ENCODE measurements at places on chromosomes 2 and 18.
A peak's percentile ranks its signal among the peaks of the same experiment; 100 is the strongest.

DNA sequence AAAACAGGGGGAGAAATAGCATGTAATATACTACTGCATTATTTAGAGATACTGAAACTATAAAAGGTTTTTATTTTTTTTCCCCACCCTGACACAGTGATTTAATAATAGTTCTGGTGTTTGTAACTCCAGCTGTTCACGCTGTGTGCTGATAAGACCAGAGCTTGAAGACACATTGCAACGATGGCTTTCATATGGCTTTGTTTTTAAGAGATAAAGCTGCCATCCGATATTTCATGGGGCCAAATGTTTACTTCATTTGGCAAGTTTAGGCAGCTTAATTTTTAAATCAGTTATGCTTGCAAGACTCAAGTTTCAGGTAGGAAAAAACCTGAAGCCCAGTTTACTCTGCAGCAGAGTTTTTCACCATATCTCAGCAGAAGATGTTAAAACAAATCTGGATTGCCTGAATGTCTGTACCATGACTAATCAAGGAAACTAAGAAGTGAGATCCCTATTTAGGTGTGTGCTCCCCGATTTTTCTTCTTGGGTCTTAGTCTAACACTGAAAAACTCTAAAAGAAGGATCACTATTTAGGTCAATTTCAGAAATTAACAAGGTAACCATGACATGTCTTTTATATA, 508.6 kb downstream of the PARD3B start:
- DNase-seq: no peak

GRCh38 chr18:42861271-42861670, 254.2 kb downstream of the RIT2 start:
- DNase-seq: no peak

DNA sequence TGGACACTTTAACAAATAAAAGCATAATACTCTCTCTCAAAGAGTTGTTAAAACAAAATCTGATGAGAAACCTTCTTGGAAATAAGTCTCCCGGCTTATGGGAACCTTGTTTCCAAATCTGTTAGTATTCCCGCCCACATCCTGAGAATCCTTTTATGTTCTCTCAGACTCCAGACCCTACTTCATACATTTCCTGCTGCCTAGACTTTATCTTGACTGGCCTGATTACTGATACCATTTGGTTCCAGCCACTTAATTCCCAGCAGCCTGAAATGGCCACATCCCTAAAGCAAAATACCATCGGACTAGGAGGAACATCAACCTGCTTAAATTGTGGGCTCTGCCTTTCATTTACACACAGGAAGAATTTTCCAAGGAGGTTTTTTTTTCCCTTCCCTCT, 79.1 kb upstream of the CYP1B1 start:
- DNase-seq: no peak

DNA sequence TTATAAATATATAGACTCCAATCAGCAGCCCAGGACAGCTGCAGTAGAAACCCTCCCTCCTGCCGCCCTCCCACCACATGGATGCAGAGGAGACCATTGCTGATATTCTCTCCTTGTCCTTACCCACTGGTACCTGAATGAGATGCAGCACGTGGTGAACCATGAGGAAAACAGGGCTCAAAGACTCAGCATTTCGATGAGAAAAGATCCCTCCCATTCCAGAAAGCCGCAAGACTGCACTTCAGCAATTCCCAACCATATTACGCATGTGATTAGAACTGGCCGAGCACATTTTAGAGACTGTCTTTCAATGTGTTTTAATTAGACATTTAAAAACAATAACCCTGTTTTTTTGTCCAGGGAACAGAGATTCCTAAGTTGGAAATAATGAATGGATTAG, 125.5 kb downstream of the NRP2 start:
- no peak for DNase-seq

DNA sequence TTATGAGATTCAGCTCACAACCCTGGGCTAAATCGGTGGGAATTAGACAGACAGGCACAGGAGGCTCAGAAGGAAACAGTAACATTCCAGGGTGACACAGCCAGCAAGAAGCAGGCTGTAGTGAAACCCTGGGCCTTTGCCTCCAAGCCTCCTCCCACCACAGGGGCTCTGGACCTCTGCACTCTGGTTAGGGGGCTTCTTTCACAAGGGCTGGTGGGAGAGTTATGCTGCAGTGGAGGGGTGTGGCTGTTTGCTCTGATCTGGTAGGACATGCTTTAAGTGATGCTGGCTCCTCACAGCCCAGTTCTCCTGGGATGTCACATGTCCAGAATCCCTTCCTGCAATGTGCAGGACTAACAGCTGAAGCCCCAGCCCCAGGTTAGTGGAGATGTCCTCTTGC, 109.9 kb downstream of the TGFA start:
- DNase-seq: no peak

DNA sequence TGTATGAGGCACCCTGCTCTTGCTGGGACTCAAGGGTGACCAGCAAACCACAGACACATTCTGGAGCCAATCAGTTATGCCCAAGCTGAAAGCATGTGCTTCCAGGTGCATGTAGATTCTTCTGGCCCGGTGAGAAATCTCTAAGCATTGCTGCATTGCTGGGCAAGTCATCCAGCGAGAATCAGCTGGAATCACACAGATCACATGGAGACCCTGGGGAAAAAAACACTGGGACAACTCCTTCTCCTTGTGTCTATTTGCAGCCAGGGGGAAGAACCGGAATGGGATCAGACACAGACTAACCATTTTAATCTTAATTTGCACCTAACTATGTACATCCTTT, 119.7 kb upstream of the KLF7 start:
- peak; percentile 47 for DNase-seq

DNA sequence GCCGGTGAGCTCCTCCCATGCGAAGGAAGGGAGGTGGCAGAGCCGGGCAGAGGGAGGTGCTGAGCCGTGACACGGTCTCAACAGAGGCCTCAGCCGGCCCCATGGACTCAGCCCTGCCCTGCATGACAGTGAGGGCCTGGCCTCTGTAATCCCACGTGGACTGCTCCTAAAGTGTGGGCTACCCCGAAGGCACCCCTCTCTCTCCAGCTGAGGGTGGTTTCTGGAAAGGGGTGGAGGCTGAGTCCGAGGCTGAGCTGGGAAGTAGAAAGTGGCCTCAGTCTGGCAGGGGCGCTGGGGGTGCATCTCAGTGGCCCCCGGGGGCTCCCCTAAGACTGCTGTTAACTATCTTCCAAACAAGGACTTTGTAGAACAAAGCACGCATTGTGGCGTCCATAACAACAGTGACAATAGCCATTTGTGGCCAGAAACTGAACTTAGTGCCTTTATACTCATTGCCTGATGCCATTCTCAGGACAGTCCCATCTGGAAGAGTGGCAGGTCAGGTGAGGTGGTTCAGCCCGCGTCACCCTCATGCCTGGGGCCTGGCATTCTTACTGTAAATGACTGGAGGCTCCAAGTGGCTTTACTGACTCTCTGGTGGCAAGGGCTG, 192.4 kb downstream of the TWIST2 start:
- DNase-seq: no peak

- DNase-seq: peak; percentile 47
Observed at GRCh38 chr2:20642055-20642971, 8.6 kb downstream of the HS1BP3 start.

- DNase-seq: no peak
Observed at GRCh38 chr18:35780937-35781336, 191.5 kb upstream of the RMP24 start.

DNA sequence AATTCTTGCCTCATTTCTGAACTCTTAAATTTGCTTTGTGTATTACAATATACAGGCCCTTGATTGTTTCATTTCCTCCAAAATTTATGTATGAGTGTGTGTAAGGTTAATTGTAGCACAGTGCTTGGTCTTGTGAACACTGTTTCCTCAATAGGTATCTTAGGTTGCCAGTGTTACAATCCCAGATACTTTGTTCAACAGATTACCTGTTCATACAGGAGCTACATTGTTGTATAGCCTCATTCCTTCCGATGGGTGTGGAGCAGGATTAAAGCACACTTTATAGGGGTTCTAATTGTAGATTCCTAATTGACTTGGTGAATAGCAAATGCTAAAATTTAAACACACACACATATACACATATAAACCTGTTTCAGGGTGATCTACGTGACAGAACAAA, 10.7 kb downstream of the RBBP8 start:
- no peak for DNase-seq

DNA sequence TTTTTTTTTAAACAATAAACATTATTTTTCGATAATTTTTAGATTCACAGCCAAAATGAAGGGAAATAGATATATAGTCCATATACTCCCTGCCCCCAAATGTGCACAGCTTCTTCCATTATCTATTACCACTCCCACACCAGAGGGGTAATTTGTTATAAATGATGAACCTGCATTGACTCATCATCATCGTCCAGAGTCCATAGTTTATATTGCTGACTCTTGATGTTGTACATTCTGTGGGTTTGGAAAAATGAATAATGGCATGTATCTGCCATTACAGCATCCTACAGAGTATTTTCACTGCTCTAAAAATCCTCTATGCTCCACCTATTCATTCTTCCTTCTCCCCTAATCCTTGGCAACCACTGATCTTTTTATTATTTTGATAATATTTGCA, 121.5 kb downstream of the LTBP1 start:
- DNase-seq: no peak

GRCh38 chr18:47680488-47680887, 250.0 kb downstream of the SMAD2 start:
- no peak for DNase-seq

- peak; percentile 2 for DNase-seq
Observed at GRCh38 chr18:12656605-12656937, 1.3 kb downstream of the SPIRE1 start.

DNA sequence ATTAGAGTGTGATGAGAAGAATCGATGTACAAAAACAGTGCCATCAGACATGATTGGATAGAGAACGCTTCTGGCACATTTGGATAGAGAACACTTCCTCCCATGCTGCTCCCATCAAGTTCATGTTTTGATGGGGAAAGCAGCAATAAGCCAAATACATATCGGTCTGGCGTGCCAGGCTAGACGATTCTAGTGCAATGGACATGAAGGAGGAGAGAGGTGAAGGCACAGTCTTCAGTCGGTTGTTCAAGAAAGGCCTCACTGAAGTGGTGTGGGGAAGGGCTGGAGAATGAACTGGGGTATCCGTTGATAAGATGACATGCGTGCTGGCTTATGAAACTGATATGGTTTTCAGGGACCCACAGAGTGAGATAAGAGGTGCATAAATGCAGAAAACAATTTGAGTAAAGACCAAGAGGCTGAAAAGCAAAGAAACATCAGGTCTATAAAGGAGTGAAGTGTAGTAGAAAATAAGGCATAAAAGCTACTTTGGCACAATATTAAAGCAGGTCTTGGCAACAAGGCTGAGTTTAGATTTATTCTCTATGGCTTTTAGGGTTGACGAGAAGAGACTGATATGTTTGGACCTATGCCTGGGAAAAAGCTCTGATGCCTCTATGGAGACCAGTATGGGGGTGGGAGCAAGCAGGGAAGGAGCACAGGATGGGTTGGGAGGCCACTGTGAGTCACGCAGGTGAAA, 117.6 kb upstream of the PIEZO2 start:
- DNase-seq: no peak

DNA sequence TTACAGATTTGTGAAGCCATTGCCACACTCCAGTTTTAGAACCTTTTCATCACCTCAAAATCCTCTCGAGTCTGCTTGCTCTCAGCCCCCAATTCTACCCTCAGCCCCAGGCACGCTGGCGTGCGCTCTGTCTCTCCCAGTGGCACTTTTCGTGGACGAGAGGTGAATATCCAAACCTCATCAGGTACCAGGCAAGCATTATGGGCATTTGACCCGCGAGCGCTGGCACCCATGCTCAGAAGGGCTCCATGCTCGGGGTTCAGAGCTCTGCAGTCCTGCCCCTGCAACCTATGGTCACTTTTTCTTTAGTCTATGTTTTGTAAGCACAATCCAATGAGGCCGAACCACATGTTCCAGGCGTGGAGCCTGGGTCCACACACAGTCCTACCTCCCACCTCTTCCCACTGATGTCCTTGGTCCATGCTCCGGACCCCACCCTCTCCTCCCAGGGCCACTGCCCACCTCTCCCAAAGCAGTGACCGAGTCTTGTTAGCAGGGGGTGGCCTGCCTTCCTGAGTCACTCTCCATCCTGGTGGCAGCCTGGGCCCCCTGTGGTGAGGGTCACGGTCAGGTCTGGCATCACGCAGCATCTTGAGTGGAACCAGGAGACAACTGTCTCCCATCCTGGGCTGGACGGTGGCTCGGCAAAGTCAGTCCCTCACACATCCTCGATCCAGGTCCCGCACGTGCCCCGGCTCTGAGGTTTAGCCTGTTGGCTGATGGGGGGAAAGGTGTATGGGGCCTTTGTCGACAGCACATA, 256.9 kb downstream of the NDUFA10 start:
- no peak for DNase-seq

DNA sequence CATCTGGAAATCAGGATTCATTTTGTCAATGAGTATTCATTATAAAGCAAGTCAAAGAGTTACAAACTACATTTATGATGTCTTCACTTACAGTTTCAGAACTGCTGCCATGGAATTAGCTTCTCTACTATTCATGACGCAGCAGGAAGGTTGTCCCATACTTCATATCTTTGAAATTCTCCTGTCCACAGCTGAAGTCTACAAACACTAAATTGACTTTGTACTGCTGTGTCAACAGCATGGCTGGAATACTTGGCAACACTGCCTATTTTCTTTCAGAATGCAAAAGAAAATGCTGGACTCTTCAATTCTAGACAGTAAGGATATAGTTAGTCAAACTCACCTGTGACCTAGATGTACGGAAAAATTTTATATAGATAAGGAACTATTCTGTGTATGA, 44.6 kb upstream of the UNC80 start:
- no peak for DNase-seq

GRCh38 chr2:179543361-179543901, 278.8 kb upstream of the SESTD1 start:
- peak; percentile 85 for DNase-seq

DNA sequence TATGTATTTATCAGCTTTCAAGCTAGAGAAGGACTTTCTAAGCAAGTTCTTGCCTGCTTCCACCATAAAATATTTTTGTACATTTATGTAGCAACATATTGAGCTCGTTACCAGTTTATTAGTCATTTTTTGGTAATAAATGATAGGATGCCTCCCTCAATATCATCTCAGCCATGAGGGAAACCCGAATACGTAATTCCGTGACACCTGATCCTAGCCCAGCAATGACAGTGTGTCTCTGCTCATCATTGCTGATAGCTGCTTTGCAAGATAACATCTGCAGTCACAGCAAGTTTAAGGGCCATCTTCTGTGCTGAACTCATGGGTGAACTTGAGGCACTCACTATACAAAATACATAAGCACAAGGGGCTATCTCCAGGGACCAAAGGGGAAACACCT, 62.2 kb downstream of the COL6A3 start:
- DNase-seq: no peak

GRCh38 chr2:20065885-20066602, 14.6 kb upstream of the LAPTM4A start:
- DNase-seq: peak; percentile 99

GRCh38 chr18:79400091-79400590, 4.4 kb downstream of the NFATC1 start:
- DNase-seq: no peak

- DNase-seq: no peak
Observed at GRCh38 chr18:46424898-46425297, 232.1 kb downstream of the LOXHD1 start.

- DNase-seq: no peak
Observed at GRCh38 chr18:79515331-79515730, 119.6 kb downstream of the NFATC1 start.

- no peak for DNase-seq
Observed at GRCh38 chr2:23250371-23250770, 134.6 kb upstream of the KLHL29 start.

GRCh38 chr2:75558786-75559679, 1.7 kb downstream of the EVA1A start:
- DNase-seq: no peak
